Inflammatory macrophage treated with lipopolysaccharide for 1 hour (primary cell): ENCODE measurements at places on chromosomes 11 and 22.

- DNase-seq, result peak; percentile 90
Observed at GRCh38 chr11:70483077-70483861, 84.9 kb downstream of the CTTN start.

GRCh38 chr11:11980841-11981308 is 27.6 kb downstream of the DKK3 start:
- no peak for DNase-seq

GRCh38 chr11:70302419-70302752 is 31.9 kb downstream of the PPFIA1 start:
- no peak for DNase-seq

DNA sequence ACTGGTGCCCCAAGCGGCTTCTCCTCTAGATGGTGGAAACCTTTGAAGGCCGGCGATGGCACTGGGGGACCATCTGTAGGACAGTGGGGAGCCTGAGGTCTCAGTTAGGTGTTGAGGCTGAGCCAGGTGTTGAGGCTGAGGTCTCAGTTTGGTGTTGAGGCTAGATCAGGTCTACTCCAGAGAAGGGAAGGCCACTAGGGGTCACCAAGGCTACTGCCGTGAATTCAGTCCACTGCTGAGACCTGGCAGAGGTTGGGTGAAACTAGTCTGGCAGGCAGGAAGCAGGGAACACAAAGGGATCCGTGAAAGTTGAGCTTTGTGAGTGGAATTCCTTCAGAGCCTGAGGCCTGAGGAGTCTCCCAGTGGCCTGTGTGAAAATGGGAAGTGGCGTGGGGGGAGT is 123.8 kb upstream of the FGF3 start:
- DNase-seq, result no peak

DNA sequence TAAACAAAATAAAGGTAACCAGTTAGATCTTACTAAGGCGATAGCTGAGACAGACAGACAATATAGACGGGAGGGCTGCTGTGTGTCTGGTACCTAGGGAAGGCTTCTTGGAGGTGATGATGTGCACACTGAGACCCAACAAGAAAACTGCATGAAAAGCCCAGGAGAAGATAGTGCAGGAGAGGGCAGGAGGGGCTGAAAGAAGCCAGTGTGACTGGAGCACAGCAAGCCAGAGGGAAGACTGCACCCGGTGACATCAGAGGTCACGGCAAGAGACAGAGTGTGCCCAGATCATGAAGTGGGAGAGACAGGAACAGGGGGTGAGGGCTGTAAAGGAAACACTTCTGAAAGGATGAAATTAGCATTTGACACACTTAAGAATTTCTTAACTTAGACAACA is 266.3 kb downstream of the BRD1 start:
- no peak for DNase-seq

DNA sequence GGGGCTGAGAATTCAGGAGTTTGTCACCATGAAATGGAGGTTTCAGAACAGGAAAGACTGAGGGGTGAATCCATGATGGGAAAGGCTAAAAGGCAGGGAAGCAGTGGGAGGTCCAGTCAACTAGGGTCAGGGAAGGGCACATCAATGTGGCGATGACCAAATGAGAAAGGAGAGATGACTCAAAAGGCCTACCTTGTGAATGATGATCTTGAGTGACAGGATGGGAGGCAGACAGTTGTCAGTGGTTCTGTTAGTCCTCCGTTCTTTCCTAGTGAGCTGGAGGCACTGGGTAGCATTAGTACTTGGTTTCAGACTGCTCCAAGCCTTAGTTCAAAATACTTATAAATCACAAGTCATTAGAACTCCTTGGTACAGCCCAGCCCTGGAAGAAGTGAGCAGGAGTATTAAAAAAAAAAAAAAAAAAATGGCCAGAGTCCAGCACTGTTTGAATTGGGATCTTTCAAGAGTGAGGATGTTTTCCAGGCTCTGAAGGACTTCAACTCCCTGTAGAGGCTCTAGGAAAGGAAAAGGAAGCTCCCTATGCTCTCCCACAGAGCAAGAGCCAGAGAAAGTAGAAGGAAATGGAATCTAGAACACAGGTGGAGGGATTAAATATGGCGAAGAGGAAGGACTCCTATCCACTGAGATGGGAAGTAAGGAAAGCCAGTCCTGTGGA is 8.3 kb upstream of the DCHS1 start:
- no peak for DNase-seq

GRCh38 chr11:47366020-47366490 is 12.3 kb downstream of the SPI1 start:
- no peak for DNase-seq

DNA sequence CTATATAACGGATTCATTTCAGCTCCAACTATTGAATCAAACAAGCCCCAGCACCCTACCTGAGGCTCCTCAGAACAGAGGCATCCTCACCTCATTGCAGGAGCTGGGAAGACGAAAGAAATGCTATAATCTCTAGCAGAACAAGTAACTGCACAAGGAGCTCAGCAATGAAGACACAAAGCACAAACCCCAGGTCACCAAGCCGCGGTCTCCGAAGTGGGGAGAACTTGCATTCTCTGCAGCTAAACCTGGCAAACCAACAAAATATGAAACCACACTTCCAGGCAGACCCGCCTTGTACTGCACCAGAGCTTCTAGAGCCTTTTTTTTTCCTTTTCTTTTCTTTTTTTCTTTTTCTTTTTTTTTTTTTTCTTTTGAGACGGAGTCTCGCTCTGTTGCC is 21.8 kb upstream of the CD5 start:
- DNase-seq, result no peak

GRCh38 chr11:35962369-35963138 is 18.7 kb downstream of the LDLRAD3 start:
- peak; percentile 17 for DNase-seq
